Ecto neural progenitor cell (in vitro differentiated cells): ENCODE measurements at places on chromosomes 16 and 17.

DNA sequence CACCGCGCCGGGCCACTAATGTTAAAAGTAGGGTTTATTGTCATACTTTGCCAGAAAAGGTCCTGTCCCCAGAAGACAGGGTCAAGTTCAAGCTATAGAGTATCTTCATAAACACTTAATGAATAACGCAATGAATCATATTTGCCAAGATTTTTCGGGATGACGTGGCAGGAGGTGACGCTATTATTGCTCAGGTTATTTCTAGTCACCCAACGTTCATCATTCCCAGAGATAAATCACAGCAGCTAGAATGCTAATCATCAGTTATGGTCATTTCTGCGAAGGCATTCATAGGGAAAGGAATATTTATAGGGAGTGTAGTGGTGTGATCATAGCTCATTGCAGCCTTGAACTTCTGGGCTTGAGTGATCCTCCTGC is 2.0 kb downstream of the TMC5 start:
- no peak for DNase-seq

DNA sequence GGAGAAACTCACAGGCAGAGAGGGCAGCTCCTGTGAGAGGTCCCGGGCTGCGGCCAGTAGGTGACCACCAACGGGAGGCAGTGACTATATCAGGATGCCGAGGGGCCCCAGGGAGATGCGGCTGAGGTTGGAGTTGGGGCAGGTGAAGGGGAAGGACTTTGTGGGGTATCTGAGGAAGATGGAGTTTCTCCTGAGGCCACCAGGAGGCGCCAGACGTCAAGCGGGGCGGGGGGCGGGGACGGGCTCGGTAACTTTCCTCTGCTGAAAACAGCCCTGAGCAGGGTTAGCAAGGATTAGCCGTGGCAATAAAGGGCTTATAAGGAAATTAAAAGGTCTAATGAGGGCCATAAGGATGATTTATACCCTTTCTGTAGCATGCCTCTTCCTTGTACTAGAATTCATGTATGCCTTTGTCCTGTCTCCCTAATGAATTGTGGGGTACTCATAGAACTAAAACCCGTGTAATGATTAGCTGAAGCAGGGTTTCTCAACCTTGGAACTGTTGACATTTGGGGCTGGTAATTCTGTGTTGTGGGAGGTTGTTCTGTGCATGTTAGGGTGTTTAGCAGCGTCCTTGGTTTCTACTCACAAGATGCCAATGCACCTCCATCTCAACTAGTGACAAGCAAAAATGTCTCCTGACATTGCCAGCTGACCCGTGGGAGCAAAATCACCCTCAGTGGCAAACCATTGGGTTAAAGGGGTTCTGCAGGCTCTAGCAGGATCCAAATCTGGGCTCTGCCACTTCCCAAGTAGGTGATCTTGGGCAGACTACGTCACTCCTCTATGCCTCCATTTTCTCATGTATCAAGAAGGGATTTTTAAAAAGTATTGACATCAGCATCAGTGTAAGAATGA is 74.8 kb upstream of the GRIN2A start:
- DNase-seq = peak; percentile 68

GRCh38 chr17:41287050-41287449 is 11.6 kb downstream of the KRTAP9-7 start:
- DNase-seq = no peak

DNA sequence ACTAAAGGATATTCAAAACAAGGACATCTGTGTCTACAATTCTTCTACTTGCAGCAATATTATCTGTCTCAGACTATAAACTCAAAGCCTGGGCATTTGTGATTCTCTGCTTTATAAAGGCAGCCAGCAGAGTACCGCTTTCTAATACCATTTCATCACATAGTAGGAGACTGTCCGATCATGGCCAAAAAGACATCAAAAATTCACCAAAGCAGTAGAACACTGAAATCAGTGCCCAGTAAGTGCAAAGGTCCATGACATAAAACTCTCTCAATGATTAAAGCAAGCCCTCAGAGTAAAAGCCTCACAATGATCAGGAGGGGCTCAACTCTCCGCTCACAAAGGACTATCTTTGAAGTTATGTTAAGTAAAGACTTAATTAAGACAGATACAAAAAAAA is 23.0 kb downstream of the ERN1 start:
- DNase-seq = no peak
